ENCODE measurements at places on chromosomes 7 and 10.

GRCh38 chr7:157480371-157481050 lies 143.7 kb downstream of the DNAJB6 start:
- DNase-seq, result no peak

- no peak for DNase-seq
Observed at GRCh38 chr10:132809232-132810140, 23.5 kb upstream of the NKX6-2 start.

- DNase-seq, result no peak
Observed at GRCh38 chr10:71520042-71520441, 123.3 kb downstream of the CDH23 start.

- DNase-seq, result peak; percentile 40
Observed at GRCh38 chr7:99040104-99040958, 103.6 kb downstream of the SMURF1 start.

- DNase-seq, result no peak
Observed at GRCh38 chr10:24415455-24416125, 206.7 kb downstream of the KIAA1217 start.

DNA sequence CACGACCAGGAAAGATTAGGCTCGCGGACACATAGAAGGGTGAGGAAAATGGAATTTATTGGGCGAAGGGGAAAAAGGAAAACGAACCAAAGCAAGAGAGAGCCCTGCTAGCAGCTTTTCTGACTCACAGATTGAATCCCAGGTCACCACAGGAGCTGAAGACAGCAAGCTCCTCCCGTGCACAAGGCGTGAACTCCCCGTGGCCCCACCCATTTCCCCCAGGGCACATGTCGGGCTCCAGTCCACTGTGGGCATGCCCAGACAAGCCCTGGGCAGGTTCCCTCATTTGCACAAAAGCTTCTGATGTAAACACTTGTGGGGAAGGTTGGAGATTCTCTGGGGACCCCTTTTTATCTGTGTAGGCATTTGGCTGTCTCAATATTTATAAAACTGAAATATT lies 582.4 kb downstream of the SUGCT start:
- no peak for DNase-seq

GRCh38 chr10:79285315-79286197 lies 61.7 kb upstream of the PPIF start:
- DNase-seq, result no peak

DNA sequence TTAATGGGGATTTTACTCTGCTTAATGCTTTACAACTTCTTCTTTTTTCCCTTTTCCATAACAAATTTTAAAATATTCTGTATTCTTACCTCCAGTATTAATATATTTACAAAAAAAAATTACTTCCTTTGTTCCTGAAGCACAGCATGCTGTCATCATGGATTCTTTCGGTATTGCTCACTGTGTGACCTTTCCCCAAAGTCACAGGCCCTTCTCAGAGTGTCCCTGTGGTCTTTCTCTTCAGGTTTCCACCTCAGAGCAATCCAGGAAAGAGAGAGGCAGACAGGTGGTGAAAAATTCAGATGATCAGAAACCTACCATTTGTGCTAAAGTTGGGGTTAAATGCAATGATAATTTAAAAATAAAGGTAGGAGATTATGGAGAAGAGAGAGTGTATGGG lies 13.0 kb downstream of the AOAH start:
- DNase-seq, result no peak

DNA sequence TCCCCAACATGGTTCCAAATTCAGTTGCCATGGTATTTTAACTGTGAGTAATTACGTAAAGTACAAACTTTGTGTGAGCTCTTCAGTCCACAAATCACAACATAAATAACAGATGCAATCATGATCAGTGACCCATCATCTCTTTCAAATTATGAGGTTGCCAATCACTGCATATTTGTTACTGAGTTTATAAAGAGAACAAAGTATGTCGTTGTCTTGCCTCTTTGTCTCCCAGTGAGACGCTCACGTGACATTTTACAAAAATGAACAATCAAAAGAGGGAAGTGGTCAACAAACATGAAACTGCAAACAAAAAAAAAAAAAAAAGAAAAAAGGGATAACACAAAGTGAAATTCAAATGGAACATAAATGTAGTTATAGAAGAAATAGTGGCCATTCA lies 122.7 kb upstream of the PDSS1 start:
- no peak for DNase-seq

DNA sequence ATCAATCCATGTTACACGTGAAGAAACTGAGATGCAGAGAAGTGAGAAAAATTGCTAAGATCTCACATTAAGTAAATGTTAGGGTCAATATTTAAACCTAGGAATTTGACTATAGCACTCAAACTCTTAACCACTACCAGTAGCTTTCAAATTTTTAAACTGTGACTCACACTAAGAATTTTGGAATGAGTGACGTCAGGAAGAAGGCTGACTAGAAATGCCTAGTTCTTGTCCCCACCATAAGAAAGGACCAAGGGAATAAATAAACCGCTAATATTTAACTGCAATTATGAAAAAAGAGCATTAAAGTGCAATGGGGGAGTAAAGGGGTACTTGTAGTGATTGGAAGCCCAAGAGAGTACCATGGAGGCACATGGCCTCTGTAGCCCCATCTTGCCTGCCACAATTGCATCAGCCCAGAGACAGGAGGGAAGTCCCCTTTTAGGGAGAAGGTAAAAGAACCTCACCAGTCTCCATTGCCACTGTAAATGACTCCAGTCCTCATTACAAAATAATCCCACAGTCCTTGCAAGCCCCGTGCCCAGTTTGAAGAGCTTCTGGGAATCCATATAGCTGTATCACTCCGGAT lies 3.5 kb upstream of the AKR1B1 start:
- DNase-seq, result no peak

DNA sequence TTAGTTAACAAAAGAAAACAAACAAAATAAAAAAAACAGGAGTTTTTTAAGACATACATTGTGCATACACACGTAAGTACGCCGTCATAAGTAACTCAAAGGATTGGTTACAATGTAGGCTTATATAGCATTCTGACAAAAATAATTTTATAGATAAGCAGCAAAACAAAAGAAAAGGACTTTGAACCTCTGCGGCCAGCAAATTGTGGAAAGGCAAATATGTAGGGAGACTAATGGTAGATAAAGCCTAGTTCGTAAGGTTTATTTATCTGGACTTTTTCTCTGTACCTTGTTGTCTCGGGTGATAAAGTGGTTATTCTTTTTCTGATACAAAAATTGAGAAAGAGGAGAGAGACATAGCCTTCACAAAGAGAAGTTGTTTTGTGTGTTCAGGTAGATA lies 891.9 kb downstream of the CNTNAP2 start:
- no peak for DNase-seq

GRCh38 chr7:30906515-30907240 lies 5.0 kb upstream of the AQP1 start:
- no peak for DNase-seq

DNA sequence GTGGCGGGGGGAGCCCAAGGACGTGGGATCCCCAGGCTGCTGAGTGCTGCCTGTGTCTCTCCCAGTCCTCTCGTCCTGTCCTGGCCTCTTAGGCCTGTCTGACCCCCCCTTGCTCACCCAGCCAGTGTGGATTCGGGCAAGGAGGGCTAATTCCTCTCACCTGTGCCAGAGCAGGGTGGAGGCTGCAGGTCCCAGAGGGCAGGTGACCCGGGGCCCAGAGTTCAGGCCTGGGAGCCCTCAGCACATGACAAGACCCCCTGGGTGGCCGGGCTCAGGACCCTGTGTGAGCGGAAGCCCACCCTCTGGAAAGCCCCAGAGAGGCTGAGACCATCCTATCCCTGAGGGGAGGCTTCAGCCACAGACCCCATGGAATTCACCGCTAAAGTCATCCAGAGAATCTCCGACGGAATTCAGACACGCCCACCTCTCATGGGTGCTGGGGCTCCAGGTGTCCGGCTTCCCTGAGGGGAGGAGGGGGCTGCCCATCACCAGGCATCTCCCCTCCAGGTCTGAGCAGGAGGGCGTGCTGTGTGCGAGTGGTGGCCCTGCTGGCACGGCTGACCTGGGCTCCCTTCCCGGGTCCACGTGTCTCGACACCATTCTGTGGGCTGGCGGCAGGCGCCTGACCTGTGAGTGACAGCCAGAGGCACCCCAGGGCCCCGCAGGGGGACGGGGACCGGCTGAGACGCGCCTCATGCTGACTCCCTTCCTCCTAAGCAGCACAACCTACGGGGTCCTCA lies 5.0 kb downstream of the KNDC1 start:
- DNase-seq, result no peak

GRCh38 chr10:71246591-71247413 lies 34.4 kb downstream of the UNC5B start:
- DNase-seq, result no peak

DNA sequence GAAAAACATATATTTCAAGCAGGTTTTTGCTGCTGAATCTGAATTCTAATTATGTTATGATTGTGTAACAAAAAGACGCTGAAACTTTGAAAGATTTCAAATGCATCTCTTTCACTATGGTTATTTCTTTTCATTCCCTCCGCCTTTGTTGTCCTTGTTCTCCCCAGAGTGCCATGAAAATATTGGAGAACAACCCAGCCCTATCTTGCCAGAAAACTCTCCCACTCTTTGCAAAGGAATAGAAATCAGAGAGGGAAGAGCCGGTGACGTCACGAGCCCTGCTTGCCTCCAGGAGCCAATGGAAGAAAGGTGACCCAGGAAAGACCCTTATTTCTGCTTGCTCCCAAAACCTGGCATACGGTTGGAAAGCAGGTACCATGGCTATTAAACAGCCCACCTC lies 3.4 kb downstream of the GFRA1 start:
- DNase-seq, result no peak

- peak; percentile 42 for DNase-seq
Observed at GRCh38 chr7:114865564-114865963, 56.3 kb upstream of the MDFIC start.

- DNase-seq, result no peak
Observed at GRCh38 chr7:155830961-155831806, 18.9 kb upstream of the SHH start.

- DNase-seq, result no peak
Observed at GRCh38 chr10:25944771-25945170, 10.7 kb downstream of the MYO3A start.

DNA sequence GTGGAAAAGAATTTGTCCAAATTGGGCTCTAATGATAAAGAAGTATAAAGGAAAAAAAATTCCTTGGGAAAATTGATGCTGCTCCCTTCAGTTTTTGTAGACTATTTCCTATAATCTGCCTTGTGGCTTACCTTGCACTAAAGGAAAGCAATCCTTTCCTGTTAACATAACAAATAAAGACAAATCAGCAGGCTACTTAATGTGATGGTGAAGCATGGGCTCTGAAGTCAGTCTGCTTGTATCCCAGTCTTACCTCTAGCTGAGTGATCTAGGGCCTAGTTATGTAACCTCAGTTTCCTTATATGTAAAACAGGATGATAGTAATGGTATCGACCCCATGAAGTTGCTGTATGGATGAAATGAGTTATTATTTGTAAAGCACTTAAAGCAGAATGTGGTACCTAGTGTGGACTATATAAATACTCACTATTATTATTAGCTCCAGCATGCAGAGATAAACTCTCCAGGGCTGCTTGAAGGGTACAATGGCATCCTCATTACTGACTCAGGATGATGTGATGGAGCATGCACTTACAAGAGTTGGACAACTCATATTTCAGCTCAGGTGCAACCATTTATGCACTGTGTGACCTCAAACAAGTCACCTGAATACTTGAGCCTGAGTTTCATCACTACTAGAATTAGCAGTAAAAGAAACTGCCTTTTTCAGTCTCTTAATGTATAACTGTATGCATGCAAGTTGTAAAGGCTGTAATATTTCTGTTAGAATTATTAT lies 156.1 kb downstream of the DKK1 start:
- DNase-seq, result no peak

- no peak for DNase-seq
Observed at GRCh38 chr10:26215935-26216584, 514 bp upstream of the GAD2 start.

DNA sequence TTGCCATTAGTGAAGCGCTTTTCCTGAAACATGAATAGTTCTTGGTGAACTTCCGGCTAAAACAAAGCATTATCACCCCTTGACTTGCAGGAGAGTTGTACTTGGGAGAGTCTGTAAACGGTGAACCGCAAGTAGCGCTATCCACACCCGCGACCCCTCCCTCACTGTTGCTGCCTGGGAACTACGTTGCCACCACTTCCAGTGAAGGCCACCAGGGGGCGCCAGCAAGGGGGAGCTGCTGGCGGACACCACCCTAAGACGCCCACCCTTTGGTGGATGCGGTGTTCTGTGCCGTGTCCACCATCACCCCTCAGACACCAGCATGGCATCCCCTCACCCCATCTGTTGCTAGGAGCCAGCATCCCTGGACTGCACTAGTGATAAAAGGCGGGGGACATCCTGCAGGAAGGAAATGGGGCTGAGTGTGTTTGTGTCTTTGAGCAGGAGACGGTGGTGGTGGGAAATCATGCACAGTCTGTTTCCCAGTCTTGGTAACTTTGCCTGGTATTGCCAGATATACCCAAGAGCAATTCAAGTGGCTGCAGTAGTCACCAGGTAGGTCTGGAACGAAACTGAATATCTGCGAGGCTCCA lies 298.2 kb downstream of the FRMD4A start:
- peak; percentile 41 for DNase-seq

GRCh38 chr10:107104026-107104652 lies 60.4 kb downstream of the SORCS1 start:
- DNase-seq, result no peak

- no peak for DNase-seq
Observed at GRCh38 chr7:98702021-98702420, 84.9 kb downstream of the NPTX2 start.

DNA sequence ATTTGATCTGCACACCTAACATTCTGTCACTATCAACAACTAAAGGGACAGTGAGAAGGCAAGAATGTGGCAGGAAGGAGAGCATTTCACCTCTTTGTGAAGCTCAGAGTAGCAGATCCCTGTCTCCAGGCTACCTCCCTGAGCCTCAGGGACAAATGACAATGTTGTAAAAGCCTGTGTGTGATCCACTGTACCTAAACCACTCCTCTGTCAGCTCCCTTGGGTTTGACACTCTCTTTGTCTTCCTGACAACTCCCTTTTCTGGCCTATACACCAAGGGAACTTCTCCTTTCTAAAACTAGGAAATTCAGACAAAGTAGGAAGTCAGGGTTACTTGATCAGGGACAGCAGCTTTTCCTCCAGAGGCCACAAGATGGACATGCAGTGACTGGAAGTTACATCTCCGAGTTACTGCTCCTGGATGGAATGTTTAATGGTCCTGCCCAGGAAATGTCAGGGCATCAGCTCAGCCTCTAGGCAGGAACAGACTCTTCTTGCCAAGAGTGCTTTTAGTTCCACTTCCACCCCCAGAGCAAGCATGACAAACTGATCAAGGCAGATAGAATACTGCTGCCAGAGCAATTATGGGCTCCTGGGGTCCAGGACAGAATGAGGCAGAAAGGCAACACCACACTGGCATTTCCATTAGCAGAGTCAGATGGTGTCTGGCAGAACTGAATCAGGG lies 1014.5 kb upstream of the LRRTM3 start:
- no peak for DNase-seq

DNA sequence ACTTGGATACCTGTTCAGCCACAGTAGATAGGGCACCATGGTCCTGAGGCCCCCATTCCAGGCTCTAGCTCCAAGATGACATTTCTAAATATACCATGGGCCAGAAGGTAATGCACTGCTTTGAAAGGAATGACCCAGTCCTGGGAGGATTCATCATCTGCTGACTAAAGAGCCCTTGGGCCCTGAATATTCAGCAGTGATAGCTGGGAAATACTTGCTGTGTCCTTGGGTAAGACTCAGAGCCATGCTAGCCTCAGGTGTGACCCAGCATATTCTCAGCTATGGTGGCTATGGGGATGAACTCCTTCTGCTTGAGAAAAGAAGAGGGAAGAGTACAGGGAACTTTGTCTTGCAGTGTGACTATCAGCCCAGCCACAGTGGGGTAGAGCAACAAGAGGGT lies 21.3 kb upstream of the AGR2 start:
- DNase-seq, result no peak

GRCh38 chr7:142898377-142899170 lies 13.0 kb upstream of the TRPV6 start:
- no peak for DNase-seq

Data from naive thymus-derived CD4-positive, alpha-beta T cell (primary cell).